HL-60 (cell line): ENCODE measurements at places on chromosomes 12 and 14.

GRCh38 chr12:92486443-92487137, 216.2 kb upstream of the PLEKHG7 start:
- no peak for DNase-seq

DNA sequence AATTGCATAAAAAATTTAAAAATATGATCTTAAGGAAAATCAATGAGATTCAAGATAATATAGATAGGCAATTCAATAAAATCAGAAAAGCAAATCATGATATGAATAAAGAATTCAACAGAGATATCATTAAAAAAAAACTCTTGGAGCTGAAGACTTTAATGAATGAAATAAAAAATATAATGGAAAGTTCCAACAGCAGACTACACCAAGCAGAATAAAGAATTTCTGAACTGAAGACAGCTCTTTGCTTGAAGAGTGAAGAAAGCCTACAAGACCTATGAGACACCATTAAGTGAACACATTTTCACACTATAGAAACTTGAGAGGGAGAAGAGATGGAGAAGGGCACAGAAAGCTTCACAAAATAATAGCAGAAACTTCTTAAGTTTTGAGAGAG, 45.9 kb downstream of the PLBD1 start:
- no peak for DNase-seq

DNA sequence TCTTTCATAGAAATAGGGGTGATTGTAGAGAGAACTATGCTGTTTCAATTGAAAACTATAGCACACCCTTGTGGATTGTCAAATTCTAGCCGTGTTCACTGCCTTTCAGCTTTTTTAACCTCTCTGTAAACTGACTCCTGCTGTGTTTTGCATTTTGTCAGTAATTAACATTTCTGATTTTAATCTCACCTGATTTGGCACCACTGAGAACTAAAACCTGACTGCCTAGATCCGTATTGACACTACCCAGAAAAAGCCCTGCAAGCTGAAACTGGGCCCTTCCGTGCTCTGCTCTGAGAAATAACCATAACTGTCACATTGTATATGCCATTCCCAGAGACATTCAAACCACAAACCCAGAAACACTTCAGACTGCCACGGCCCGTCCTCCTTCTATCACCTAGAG, 26.6 kb upstream of the ETV6 start:
- no peak for DNase-seq

- no peak for DNase-seq
Observed at GRCh38 chr12:30896461-30896860, 30.1 kb upstream of the TSPAN11 start.

- no peak for DNase-seq
Observed at GRCh38 chr12:96751626-96752025, 155.4 kb upstream of the NEDD1 start.

GRCh38 chr12:119998471-119999245, 9.6 kb downstream of the BICDL1 start:
- no peak for DNase-seq

DNA sequence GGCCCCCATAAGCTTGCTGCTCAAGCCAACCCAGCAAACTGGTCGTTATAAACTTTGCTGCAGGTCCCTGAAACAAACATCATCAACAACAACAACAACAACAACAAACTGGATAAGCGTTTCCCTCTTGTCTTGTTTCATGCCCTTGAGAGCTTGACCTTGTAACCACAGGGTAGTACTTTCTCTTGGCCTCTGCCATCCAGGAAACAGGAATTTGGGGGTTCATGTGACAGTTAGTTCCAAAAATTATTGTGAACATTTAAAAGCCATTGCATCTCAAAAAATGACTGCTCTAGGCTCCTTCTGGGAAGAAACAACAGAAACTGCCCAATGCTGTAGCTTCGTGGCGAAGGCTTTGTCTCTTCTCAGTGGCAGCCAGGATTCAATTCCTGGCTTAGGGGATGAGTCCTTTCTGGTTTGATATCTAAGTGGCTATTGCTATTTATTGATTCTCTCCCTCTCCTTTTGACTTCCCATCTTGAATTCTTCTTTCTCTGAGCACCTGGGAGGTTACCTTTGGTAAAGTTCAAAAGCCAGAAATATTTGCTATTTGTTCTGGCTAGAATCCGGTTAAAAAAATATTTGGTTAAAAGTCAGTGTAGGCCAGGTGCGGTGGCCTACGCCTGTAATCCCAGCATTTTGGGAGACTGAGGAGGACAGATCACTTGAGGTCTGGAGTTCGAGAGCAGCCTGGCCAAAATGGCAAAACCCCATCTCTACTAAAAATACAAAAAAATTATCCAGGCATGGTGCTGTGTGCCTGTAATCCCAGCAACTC, 52.0 kb upstream of the CPM start:
- DNase-seq = no peak

- DNase-seq = no peak
Observed at GRCh38 chr14:99815696-99816095, 22.5 kb downstream of the EML1 start.

- no peak for DNase-seq
Observed at GRCh38 chr12:100795800-100796179, 1.2 kb downstream of the ANO4 start.

- DNase-seq = no peak
Observed at GRCh38 chr12:59927032-59927431, 331.2 kb downstream of the SLC16A7 start.

GRCh38 chr14:34640826-34641225, 10.9 kb upstream of the SNX6 start:
- no peak for DNase-seq

DNA sequence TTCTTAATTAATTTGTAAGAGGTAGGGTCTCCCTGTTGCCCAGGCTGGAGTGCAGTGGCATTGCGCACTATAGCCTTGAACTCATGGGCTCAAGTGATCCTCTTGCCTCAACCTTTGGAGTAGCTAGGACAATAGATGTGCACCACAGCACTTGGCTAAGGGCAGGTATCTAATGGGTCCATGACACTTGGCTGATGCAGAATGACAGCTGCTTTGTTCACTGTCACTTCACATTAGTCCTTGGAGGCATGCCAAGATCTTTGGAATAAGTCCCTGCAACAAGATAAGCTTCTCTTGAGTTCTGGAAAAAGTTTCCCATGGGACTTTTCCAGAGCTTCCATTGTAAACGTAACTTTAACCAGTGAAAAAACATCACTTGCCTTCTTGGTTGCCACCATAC, 23.4 kb downstream of the COQ6 start:
- no peak for DNase-seq

GRCh38 chr12:122602456-122602855, 75.4 kb downstream of the KNTC1 start:
- DNase-seq = no peak

DNA sequence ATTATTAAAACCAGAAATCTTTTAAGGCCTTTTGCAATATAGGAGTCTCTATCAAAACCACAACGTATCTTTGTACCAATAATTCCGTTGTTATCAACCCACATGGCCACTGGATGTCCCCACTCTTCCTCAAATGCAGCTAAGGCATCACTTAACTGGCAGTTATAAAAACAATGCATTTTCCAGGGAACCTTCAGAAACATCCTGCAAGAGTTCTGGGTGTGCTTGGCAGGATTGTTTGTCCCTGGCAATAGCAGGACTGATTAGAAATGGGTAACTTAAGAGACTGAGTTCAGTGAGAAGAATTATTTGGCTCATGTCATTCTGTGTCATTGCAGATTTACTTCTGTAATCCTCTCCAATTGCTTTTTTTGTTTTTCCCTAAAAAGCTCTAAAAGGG, 112.0 kb downstream of the SLC15A5 start:
- DNase-seq = no peak

DNA sequence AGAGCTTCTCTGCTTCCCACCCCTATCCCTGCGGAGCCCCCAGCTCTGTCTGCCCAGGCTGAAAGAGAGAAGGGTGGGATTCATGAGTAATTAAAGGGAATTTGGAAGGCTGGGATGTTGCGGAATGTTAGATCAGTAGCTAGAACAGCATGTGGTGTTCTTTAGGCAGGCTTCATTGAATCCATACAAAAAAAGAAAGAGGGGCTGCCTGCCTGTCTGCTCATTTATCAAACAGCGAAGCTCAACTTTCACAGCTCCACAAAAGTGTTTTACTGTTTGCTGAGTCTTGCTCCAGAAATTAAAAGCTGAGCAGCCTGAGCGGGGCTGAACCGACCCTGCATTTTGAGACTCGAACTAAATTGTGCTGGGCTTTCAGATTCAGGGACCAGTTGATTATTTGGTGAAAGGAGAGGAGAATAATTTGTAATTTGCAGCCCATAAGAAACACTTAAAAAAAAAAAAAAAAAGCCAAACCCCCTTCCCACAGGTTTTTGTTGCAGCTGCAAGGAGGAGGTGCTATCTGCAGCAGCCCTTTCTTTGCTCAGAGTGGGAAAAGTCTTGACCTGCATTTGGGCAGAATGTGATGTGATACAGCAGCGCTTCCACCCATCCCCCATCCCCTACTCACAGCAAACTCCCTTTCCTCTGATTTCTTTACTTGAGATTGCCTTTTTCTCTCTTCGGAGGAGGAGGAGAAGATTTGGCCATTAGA, 89.7 kb downstream of the RFX4 start:
- DNase-seq = no peak

GRCh38 chr12:57001448-57001906, 4.9 kb downstream of the ZBTB39 start:
- peak; percentile 72 for DNase-seq

GRCh38 chr12:105076098-105076497, 8.2 kb downstream of the ALDH1L2 start:
- no peak for DNase-seq

GRCh38 chr12:125089083-125089482, 23.8 kb downstream of the AACS start:
- DNase-seq = no peak

DNA sequence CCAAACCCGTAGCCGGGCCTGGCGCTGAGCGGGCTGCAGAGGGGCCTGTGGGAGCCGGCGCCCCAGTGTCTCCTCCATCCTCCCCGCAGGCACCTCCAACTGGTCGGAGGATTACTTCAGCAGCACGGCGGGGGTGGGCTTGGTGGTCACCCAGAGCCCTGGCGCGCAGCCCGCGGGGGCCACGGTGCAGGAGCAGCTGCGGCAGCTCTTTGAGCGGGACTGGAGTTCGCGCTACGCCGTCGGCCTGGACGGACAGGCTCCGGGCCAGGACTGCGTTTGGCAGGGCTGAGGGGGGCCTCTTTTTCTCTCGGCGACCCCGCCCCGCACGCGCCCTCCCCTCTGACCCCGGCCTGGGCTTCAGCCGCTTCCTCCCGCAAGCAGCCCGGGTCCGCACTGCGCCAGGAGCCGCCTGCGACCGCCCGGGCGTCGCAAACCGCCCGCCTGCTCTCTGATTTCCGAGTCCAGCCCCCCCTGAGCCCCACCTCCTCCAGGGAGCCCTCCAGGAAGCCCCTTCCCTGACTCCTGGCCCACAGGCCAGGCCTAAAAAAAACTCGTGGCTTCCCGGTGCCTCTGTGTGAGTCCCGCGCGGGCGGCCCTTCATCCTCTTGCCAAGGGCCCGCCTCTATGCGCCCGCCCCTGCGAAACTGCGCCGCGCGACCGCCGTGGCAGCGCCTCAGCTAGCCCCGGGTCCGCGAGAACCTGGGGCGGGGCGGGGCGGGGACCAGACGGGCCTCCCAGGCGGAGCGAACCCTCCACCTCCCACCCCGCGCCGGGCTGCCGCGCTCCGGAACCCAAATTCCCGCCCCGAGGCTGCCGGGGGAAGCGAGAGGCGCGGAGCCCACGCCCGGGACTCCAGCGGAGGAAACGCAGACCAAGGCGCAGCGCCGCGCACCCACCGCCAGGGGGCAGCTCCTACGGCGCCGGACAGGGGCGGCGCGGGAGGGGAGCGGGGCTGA, 8.3 kb downstream of the PLD4 start:
- peak; percentile 79 for DNase-seq

- no peak for DNase-seq
Observed at GRCh38 chr12:82721726-82722125, 35.0 kb downstream of the TMTC2 start.

DNA sequence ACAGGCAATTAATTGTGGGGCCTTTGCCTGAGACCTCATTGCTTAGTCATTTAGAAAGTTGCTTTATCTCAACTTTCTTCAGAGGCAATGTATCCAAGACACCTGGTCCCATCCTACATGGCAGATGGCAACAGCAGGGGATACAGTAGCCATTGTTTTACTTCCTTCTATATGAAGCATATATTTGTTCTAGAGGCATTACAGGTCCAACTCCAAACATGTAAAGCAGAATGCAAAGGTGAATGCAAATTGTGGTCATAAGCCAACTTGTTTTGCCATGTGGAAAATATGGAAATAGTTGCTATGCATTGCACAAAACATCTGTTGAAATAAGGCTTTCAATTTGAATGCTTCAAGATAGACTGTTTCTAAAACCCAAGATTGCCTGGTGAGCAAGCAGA, 109.8 kb upstream of the BCAT1 start:
- peak; percentile 17 for DNase-seq

DNA sequence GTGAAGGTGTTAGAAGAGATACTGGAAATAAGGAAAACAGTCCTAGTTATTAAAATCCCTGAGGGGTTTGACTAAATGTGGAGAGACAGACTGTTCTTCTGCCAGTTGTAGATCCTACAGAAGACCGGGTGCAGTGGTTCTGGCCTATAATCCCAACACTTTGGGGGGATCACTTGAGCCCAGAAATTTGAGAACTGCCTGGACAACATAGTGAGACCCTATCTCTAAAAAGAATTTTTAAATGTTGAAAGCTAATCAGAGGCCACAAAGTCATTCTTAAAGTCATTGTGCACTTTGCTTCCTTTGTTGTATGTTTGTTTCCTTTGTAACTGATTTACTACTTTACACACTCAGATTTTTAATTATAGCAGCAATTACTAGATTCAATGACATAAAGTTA, 61.2 kb upstream of the RASSF3 start:
- DNase-seq = no peak

GRCh38 chr12:94244165-94245133, 96.1 kb downstream of the PLXNC1 start:
- DNase-seq = no peak

DNA sequence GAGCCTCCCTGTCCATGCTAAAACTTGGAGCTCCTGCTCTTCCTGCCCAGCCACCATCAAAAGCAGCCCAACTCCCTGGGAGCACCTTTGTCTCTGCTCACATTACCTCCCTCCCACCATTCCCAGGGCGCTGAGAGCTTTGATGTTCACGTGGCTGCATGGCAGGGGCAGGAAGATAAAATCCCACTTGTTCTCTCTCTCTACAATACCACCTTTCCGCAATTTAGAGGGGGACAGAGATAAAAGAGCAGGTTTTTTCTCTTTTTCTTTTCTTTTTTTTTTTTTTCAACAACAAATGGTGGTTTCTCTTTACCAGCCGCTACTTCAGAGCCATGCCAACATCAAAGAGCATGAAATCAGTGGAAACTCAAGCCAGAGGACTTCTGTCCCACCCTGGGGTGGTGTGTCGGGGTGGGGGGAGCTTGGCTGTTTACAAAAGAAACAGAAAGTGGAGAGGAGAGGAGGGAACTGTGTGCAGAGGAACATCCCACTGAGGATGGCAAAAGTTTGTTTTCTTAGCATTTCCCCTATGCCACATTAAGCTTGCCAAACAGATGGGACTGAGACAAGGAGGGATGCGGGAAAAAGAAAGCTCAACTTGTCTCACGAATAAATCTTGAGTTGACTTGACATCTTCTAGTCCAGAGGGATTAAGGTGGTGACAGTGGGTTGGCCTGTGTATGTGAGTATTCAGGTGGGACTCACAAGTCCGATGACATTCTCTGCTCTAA, 103.7 kb upstream of the NUDT4 start:
- DNase-seq = no peak
